Foreskin keratinocyte (primary cell): ENCODE measurements at places on chromosomes 5 and 9. TPM values are rescaled to one million over a fixed set of nuclear protein-coding genes. Genes with fewer than 3 reads are reported as not detected.

DNA sequence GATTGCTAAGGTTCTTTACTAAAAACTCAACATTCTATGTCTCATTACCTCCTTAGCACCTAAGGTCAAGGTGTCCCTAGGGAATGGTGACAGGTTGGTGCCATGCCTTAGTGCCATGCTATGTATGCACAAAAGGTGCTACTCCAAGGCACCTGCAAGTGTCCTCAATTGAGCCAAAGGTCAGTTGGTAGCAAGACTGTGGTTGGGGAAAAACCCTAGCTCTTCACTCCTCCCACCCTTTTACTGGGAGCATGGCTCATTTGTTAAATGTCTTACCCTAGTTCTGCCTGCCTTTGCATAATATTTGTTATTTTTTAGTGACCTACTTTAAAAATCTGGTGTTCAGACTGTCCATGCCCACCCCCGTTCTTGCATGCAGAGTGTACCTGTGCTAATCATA lies 17.0 kb downstream of the ACO1 start:
- DNase-seq: no peak

GRCh38 chr5:132013006-132013689 lies 1.7 kb upstream of the ACSL6 start:
- DNase-seq: no peak

- DNase-seq: no peak
Observed at GRCh38 chr5:149641000-149641576, 59.8 kb downstream of the ARHGEF37 start.

DNA sequence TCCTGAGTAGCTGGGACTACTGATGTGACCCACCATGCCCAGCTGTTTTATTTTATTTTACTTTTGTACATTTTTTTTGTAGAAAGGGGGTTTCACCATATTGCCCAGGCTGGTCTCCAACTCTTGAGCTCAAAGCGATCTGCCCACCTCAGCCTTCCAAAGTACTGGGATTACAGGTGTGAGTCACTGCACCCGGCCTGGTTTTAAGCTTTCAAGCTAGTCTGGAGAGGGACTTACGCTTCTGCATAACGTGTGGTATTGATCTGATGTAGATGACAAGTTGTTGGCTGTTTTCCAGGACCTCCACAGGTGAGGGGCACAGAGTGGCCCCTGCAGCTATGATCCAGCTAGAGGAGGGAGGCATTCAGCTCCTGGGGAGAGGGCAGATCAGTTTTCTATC lies 6.8 kb upstream of the CCL21 start:
- DNase-seq: no peak

DNA sequence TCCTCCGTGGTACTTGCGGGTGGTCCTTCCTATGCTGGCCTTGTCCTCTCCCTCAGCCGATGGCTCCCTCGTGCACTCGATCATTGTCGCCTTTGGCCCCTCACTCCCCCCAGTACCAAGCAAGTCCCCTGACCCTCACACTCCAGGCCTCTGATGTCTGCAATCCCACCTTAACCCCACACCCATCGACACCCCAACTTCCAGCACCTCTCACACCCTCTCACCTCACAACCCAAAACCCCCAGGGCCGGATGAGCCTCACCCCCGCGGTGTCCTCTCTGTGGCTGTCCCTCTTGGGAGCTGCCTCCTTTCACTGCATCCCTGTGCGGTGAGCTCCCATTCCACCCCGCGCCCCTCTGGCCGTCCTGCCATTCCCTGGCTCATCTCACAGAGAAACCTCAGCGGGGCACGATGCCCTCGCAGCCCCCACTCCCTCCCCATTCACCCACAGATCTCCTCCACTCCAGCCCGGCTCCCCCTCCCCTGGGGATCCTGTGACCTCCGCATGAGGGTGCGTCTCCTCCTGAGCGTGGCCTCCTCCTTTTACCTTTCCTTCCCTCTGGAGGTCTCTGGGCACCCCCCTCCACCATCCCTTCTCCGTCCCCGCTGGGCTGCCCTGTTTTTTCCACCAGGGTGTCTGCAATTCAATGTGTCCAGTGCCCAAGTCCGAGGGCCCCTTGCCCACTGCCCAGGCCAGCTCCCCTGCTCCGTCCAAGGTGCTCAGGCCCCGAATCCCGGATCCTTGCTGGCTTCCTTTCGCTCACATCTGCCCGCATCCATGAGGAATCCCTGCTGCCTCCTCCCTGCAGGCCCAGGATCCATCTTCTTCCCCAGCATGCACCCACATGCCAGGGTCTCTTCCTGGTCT lies 15.8 kb upstream of the RNU6ATAC start:
- no peak for DNase-seq

DNA sequence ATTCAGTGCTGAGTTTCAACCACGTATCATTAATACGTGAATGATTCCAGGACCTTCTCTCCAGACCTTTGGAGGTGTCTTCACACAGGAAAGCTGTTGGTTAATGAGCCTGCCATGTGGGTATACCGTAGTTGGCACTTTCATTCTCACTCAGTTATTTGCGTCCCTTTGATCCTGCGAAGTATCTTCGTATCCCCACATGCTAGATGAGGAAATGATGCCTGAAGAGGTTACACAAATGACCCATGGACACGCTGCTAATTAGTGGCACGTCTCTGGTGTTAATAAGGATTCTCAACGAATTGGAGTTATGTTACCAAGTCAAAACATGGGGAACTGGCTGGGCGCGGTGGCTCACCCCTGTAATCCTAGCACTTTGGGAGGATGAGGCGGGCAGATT lies 65.7 kb upstream of the GNE start:
- no peak for DNase-seq

- peak; percentile 98 for DNase-seq
Observed at GRCh38 chr9:115672477-115673316, 480.9 kb upstream of the PAPPA start.

OCLN gene
- 4.0 and 4.1 TPM in 2 replicates for total RNA-seq

FBP1 gene
- total RNA-seq: not detected in 2 replicates
